ENCODE measurements at places on chromosomes 3 and 15.

DNA sequence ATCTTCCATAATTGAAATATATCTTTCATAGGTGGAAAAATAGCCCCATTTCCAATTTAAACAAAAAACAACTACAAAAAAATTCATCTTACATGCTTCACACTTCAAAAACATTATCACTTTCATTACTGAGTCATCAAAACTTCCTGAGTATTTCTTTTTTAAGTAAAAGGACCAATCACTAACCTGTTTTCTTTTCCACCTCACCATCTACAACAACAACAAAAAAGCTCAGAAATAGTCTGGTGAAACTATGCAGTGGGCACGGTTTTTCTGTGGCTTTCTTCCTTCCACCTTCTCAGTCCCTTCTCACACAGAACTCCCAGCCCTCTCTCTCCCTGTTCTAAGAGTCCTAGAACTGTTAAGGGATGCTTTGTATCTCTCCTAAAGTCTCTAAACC is 20.3 kb upstream of the TNIK start:
- no peak for DNase-seq

GRCh38 chr3:186220365-186220764 is 111.5 kb upstream of the ETV5 start:
- peak; percentile 40 for DNase-seq

- no peak for DNase-seq
These were observed 43.4 kb upstream of the NLGN1 start for GRCh38 chr3:173354124-173354523.

DNA sequence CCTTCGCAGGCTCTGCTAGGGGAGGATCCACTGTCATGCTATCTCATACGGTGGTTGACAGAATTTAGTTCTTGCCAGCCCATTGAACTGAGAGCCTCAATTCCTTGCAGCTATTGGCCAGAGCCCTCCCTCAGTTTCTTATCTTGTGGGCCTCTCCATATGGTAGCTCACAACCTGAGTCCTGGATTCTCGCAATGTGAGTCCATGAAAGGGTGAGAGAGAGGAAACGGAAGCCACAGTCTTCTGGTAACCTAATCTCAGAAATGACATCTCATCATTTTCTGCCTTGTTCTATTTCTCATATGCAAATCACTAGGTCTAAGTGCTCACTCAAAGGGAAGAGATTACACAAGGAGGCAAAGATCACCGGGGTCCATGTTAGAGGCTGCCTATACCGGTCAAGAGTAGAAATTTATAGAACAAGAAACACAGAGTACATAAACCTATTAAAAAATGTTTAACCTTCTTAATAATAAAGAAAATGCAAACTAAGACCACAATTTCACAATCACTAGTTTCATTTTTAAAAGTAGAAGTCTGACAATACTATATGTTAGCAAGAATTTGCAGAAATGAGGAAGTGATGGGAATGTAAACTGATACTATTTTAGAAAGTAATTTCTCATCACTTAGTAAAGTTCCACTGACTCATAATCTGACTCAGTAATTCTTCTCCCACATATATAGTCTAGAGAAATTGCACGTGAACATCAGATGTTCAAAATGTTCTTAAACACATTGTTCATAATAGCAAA is 378.4 kb upstream of the AGTR1 start:
- no peak for DNase-seq

GRCh38 chr3:64561325-64561843 is 126.4 kb downstream of the ADAMTS9 start:
- DNase-seq, result no peak
